Mucosa of gallbladder (tissue), 1 donor: ENCODE measurements at places on chromosomes 3 and 15. TPM values are rescaled to one million over a fixed set of nuclear protein-coding genes. Genes with fewer than 3 reads are reported as not detected.

The PLA2G4B gene
- 20.7 TPM for total RNA-seq

The REC114 gene
- not detected for total RNA-seq

The PLS1 gene
- total RNA-seq = 81.0 TPM

The CHST2 gene
- total RNA-seq = 5.8 TPM

The TM4SF18 gene
- total RNA-seq = 7.7 TPM

The UROC1 gene
- total RNA-seq = 0.14 TPM

The IQCF5 gene
- not detected for total RNA-seq

The GOLGA6L4 gene
- total RNA-seq = 1.8 TPM

The FOXL2NB gene
- total RNA-seq = 0.09 TPM

The LTK gene
- 2.5 TPM for total RNA-seq

The RYR3 gene
- total RNA-seq = 2.0 TPM

DNA sequence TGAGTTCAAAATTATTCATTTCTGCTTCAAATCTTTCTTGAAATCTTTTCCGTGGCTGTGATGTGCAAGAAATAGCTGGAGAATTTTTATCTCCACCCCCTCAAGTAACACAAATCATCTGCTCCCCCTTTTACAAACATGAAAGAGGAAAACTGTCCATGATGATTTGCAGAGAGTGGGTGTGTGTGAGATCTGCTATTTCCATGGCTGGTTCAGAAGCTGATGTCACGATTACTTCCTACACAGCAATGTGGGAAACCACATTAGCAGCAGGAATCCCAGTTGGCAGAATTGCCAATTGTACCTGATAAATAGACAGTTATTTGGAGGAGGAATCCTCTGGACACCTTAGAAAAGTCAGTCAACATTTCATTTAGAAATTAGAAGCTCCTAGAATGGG lies 75.2 kb upstream of the GRM7 start:
- DNase-seq = no peak

GRCh38 chr3:65604863-65605526 lies 433.7 kb downstream of the MAGI1 start:
- DNase-seq = no peak

GRCh38 chr15:33279613-33280205 lies 31.1 kb upstream of the RYR3 start:
- DNase-seq = no peak

DNA sequence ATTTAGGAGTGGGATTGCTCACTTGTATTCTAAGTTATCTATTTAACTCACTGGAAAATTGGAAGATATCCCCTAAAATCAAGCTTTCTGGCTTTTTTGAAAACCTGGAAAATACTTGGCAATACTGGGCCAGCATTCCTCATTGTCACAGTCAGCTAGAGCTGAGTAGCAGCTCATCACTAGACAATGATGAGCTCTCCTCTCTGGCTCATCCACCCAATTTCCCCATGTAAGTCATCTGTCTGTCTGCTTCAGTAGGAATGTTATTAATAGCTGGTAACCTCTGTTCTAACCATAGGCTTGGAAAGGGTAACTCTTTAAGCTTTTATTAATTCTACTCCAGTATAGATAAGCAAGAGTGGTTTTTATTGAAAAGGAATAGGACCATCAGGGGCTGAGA lies 39.7 kb upstream of the PIK3R4 start:
- DNase-seq = no peak

DNA sequence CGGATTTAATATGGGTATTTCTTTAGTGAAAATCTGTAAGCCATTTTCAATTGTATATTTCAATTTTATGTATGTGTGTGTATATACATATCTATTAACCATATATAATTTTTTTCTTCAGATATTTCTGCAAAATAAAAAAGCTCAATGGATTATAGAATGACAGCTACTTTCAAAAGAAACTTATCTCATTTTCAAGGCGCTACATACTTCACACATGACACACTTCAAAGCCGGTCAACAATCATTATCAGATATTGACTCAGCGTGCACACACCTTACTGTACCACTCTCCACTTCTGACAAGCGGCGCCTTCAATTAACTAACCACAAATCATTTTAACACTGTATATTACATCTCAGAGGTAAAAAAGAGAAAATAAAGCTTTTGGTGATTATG lies 39.6 kb downstream of the ATP13A3 start:
- peak; percentile 68 for DNase-seq

GRCh38 chr3:166471074-166471767 lies 634.0 kb upstream of the BCHE start:
- no peak for DNase-seq

DNA sequence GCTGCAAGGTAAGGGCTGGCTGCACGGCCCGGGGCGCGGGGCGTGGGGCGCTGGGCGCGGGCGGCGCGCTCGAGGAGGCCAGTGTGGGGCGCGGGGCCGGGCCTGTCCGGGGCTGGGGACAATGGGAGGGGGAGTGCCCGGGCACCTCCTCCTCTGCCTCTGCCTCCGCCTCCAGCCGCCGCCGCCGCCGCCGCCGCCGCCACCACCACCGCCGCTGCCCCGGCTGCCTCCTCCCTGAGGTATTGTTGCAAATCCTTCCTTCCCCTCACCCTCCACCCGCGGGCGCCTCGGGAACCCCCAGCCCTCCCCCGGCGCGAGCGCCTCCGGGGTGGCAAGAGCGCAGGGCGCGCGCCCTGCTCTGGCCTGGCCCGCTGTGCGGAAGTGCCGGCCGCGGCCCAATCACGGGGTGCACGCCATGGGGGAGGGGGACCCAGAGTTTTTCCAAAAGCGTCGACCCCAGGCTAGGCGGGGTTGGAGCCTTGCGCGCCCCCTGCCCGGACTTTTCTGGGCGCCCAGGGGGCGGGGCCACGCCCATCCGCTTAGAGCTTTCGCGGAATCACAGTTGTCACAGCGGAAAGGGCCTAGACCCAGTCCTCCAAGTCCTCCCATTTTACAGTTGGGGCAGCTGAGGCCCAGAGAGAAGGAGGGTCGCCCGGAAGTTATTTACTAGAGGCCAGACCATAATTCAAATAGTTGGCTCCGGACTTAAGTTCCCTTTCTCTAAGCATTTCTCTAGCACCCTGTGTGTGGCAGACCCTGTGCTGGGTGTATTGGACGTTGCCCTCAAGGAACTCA lies at the start of gene LPP:
Gene LPP (plus strand): TSS at position 144 of the 795 bp plus-strand sequence. CDS start 251,964 bp downstream, outside the sequence.
- peak; percentile 76 for DNase-seq

GRCh38 chr3:59327376-59327808 lies 277.6 kb upstream of the CFAP20DC start:
- DNase-seq = no peak

GRCh38 chr15:39165020-39165706 lies 415.7 kb upstream of the THBS1 start:
- DNase-seq = no peak

- no peak for DNase-seq
Measured at GRCh38 chr3:46162975-46163555, 45.0 kb downstream of the CCR1 start.

GRCh38 chr3:72655723-72656122 lies 192.5 kb downstream of the SHQ1 start:
- DNase-seq = no peak

GRCh38 chr3:4645468-4645867 lies 152.3 kb downstream of the ITPR1 start:
- no peak for DNase-seq

- DNase-seq = no peak
Measured at GRCh38 chr3:171566803-171567422, 106.7 kb upstream of the TNIK start.

DNA sequence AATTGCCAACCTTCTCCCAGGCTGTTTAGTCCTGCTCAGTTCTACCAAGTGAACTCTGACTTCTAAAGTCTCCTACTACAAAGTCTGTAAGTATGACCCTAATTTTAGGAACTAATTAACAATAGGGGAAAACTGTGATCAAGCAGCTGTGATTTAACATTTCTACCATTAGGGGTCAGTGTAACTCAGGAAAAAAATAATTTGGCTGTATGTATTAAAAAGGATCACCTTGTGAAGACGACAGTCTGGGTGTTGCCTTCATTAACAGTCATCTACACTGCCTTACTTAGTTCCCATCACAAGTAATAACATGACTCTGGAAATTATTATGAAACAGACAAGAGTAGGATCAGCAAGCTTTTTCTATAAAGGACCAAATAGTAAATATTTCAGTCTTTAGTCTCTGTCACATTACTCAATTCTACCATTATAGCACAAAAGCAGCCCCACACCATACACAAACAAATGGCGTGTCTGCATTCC lies 4.2 kb upstream of the NPHP3 start:
- DNase-seq = no peak

DNA sequence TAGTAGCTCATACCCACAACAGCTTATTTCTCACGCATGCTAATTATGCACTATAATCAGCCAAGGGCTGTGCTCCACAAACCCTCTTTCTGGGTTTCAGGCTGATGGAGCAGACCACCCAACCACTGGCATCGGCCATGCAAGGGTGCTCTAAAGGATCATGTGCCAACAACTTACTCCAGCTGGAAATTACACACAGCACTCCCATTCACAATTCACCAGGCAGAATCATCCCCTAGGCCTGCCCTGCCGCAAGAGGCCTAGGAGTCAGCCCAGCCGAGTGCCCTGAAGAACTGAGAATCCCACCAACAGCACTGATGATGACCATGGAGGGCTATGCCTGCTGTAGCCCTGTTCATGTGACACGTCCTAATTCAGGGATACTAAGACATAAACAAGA lies 216.2 kb upstream of the CHRNA7 start:
- no peak for DNase-seq

DNA sequence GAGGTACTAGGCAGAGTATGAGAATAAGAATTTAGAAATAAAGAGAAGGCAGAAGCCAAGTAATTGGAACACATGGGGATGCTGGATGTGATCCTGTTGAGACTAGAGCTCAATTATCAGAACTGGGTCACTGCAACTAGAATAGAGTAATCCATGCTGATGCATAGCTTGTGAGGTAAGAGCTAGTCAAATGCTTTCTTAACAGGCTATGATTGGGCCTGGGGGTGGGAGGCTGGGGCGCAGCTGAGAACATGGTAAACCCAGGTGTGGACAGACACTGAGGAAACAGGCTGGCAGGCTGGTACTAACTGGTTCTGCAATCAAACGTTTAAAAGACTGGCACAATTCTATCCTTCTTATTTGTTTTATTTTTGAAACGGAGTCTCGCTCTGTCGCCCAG lies 50.5 kb upstream of the LRRFIP2 start:
- no peak for DNase-seq

DNA sequence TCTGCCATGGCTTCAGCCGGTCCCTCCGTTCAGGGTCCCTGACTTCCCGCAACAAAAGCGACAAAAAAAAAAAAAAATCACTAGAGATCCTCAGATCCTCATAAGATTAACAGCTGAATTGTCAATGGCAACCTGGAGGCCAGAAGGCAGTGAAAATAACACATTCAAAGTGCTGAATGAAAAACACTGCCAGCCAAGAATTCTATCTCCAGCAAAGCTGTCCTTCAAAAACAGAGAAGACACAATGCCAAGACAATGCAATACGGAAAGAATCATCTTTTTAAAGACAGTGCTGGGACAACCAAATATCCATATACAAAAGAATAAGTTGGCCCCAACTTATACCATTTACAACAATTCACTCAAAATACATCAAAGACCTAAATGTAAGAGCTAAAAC lies 21.6 kb downstream of the MTHFS start:
- no peak for DNase-seq

DNA sequence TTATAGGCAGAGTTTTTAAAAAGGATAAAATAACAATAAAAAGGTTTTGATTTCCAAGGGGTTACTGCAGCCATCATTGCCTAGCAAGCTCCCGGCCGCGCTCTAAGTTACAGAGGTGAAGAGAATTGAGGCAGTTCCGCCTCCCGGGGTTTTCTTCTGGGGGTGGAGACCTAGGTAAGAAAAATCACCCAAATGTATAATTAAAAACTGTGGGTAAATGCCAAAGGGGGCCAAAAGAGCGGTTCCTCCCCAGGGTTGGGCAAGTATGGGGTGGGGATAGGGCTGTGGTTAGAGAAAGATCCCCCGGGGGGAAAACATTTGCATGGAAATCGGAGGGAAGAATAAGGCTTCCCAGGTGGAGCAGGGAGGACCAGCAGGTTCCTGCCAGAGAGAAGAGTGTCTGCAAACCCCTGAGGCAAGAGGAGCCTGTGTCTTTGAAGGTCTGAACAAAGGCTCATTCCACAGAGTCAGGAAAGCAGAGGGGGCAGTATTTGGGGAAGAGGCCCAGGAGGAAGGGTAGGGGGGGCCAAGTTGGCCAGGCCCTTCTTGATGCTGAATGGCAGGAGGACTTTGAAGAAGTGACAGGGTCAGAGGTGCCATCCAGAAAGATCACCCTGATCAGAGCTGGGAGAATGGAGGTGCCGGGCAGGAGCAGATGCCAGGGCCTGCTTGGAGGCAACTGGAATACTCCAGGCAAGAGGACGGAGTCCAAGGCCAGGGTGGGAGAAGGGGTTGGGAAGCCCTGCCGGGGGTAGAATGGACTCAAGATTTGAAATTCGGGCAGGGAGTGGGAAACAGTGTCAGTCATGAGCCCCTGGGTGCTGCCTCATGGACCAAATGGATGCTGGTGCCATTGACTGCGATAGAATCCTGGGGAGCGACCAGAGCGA lies 152.9 kb upstream of the RGMA start:
- DNase-seq = no peak

DNA sequence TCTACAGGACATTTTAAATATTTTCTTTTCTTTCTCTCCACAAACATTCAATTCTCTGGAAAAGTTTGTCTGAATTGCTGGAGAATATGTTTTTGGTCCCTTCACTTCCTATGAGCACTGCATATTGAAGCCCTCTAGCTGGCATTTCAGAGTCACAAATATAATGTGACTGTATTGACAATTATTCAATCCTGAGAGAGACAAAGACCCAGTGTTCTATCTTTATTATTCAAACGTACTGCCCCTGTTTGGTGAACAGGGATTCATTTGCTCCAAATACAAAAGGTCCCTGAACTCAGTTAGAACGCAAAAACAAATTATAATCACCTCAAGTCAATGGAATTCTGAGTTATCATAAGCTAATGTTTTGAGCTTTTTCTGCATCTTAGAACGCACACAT lies 173.1 kb upstream of the CDIN1 start:
- DNase-seq = no peak

DNA sequence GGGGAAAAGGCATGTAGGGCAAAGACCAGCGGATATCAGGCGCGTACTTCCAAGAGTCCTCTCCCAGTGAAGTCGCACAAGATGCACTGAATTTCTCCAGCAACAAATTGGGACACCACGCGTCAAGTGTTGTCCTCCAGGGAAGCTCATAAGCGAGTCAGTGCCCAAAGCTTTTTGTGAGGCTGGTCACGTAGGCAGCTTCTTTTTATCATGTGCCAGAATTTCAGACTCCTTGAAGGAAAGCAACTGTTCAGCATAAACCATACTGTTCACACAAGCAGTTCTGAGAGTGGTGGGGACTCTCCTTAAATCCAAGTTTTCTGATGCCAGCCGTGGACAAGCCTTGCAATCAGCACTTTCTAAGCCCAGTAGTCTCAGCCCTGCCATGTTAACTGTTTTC lies 10.1 kb upstream of the FSTL1 start:
- DNase-seq = no peak

- DNase-seq = no peak
Measured at GRCh38 chr3:62723166-62723913, 151.9 kb downstream of the CADPS start.

DNA sequence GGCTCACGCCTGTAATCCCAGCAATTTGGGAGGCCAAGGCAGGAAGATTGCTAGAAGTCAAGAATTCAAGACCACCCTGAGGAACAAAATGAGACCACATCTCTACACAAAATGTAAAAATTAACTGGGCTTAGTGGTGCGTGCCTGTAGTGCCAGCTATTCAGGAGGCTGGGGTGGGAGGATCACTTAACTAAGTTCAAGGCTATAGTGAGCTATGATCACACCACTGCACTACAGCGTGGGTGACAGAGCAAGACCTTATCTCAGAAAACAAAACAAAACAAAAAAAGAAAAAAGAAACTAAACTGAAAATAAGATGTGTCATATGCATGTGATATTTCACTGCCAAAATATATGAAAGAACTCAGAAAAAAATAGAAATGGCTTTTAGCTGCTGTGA lies 243.3 kb upstream of the CCDC54 start:
- DNase-seq = no peak
